ENCODE measurements at places on chromosomes 7 and 10.

DNA sequence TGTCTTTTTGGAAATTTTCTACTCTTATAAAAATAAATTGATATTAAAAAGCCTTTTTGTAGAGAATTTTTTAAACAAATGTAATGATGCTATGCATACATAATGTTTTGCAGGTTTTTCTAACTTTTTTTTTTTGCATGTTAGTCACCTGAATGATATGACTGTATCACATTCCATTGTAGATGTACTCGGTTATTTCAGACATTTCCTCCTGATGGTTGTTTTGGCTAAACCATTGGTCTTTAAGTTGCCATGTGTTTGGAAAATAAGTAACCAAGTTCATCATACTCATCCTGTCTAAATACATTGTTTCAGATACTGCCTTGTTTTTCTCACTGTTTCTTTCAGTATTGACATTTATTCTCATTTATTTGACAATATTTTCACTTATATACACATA is 25.8 kb downstream of the NHLRC2 start:
- no peak for DNase-seq

GRCh38 chr7:43658718-43659548 is 70.4 kb downstream of the COA1 start:
- DNase-seq: no peak

DNA sequence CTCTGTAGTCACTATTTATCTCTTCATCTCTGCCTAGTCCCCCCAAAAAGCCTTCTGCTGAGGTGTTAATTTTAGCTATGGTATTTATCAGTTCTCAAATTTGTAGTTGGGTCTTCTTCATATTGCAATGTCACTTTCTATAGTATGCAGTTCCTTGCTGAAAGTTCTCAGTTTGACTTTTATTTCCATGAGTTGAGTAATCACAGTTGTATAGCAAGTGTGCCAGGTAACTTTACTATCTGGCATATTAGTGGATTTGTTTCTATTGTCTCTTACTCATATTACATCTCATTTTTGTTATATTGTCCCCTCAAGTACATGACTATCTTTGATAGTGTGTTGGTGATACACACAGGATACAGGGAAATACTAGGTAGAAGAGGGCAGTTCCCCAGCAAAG is 152.8 kb downstream of the CUBN start:
- no peak for DNase-seq

DNA sequence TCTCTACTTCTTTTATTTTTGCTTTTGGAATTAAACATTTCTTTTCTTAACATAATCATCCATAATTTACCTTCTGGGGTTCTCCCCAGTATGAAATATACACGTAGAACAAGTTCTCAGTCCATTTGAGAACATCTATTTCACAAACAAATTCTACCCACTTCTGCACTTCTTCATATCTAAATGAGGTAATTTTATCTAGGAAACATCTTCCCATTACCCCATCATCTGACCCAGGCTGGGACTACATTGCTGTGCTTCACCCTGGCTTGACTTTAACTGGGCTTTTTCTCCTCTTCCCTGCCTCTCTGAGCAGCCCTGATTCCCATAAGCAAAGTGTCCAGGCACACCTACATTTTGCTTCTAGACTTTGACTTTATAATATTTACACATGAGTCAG is 43.3 kb upstream of the AMPH start:
- DNase-seq: no peak

DNA sequence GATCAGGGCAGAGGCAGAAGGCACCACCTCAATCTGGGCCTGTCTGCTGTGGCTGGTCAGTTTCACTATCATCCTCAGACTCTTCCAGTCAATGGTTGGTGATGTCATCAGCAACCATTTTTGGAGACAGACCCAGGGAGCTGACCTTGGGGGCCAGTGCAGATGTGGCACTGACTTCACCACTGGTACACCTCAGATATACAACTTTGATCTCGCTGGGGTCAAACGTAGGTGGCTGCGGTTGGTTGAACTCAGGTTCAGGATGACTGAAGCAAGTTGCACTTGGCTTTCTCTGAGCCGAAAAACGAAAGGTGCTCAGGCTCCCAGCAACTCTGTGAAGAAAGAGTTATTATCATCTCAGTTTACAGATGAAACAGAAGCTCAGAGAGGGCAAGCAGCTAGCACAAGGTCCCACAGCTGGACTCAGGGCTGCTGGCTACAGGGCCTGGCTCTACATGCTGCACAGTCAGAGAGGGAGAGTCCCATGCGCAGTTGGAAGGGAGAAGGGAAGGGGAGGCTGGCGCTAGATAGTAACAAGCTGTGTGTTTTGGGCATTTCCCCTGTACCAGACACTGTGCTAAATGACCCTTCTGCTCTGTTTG is 27.2 kb downstream of the ANKRD16 start:
- no peak for DNase-seq

- DNase-seq: no peak
Measured at GRCh38 chr7:12067156-12067831, 143.8 kb upstream of the TMEM106B start.

GRCh38 chr7:117229350-117229749 is 93.5 kb downstream of the WNT2 start:
- DNase-seq: no peak

- DNase-seq: no peak
Measured at GRCh38 chr10:11846542-11846941, 23.4 kb downstream of the PROSER2 start.

- DNase-seq: no peak
Measured at GRCh38 chr10:98425511-98426352, 10.8 kb upstream of the PYROXD2 start.

DNA sequence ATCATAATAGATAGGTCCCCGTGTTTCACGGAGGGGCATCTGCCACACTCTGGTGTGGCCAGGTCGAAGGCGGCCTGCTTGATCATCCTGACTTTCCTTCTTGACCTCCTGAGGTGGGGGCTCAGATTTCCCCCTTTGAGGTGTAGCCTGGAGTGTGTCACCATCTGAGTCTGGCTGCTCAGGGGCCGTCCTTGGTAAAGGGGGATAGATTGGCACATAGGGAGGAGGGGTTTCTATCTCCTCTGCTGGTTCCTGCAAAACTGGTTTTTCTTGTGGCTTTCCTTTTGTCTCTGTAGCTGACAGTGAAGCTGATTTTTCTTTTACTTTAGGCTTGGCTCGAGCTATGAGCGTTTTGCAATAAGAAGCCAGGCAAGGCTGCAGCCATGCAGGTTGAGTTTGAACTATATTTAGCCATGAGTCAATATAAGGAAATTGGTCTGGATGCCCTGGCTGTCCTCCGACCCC is 7.1 kb upstream of the ZNF117 start:
- DNase-seq: no peak

DNA sequence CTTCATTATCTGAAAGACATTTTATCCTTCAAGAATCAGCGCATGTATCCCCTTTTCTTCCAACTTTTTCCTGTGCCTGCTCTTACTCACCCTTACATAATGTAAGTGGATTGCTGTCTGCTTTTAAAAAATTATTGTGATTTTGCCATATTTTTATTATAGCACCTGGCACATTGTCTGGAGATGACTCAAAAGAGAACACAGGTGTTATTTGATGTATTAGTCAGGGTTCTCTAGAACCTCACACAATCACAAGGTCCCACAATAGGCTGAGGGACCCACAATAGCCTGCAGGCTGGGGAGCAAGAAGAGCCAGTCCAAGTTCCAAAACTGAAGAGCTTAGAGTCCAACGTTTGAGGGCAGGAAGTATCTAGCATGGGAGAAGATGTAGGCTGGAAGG is 390.0 kb downstream of the EXOC4 start:
- DNase-seq: no peak

- DNase-seq: no peak
Measured at GRCh38 chr7:80385508-80385907, 126.4 kb downstream of the GNAT3 start.

DNA sequence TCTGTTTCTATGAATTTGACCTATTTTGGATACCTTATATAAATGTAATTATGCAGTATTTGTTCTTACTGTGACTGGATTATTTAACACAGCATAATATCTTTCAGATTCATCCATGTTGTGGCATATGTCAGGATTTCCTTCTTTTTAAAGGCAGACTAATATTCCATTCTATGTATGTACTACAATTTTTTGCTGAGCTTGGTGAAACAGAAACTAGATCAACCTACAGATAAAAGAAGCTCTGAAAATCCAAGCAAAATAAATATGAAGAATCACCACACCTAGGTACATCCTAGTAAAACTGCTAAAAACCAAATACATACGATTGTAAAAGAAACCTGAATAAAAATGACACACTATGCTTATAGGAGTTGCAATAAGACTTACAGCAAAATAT is 300.5 kb downstream of the HTR7 start:
- no peak for DNase-seq

GRCh38 chr7:37421861-37422500 is 26.7 kb downstream of the ELMO1 start:
- no peak for DNase-seq

GRCh38 chr10:77626266-77626935 is 11.2 kb downstream of the KCNMA1 start:
- DNase-seq: no peak

GRCh38 chr10:26573674-26574073 is 123.8 kb upstream of the PDSS1 start:
- DNase-seq: no peak

- no peak for DNase-seq
Measured at GRCh38 chr7:47046949-47047348, 535.0 kb downstream of the TNS3 start.

DNA sequence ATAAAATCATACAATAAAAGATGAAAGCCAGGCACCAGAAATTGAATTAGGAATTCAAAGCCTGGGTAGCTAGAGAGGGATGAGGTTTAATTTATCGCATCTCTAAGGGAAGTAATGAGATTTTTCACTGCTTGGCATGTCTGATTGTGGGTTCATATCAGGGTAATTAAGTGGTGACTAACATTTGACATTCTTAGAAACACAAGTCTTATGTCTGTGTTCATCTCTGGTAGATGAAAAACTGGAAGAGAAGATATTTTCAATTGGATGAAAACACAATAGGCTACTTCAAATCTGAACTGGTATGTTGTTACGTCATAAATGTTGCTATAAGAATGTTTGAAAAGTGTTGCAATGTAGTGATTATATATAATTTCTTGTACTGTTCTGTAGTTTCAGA is 36.8 kb upstream of the ARMS2 start:
- DNase-seq: no peak

GRCh38 chr7:887488-887820 is 11.1 kb downstream of the GET4 start:
- DNase-seq: no peak

- no peak for DNase-seq
Measured at GRCh38 chr10:506451-507354, 182.8 kb downstream of the DIP2C start.

DNA sequence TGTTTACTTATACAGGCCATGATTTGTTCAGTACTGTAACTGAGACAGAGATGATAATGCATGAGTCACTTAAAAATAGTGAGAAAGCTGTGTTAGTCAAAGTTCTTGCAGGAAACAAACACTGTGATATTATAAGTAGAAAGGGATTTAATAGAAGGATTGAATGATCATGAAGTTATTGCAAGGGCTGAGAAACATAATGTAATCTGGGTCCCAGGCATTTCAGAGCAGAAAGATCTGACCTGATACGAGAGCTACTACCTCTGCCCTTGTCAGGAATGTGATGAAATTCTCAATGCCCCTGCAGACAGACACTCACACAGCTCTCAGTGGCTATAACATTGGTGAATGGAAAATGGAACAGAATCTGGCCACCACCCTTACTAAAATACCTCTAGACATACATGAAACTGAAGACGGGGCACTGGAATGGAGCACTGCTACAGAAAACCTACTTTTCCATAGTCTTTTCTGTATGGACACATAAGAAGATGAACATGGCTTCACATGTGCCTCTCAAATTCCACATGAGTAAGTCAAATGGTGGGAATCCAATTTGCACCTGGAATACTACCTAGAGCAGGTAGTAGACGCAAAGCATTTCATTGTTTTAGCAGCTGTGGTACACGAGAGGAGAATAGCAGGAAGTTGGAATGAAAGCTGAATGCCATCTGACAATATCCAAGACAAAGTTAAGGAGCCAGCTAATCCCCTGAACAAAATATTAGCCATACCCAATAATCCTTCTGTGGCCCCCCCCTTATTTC is 19.1 kb upstream of the VWDE start:
- no peak for DNase-seq

DNA sequence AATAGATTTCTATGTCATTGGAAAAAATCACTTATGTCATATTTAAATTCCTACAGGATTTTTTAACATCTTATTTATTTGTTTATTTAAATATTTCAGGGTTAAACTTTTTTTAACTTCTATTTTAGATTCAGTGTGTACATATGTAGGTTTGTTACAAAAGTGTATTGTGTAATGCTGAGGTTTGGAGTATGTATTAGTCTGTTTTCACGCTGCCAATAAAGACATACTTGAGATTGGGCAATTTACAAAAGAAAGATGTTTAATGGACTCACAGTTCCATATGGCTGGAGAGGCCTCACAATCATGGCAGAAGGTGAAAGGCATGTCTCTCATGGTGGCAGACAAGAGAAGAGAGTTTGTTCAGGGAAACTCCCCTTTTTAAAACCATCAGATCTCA is 65.4 kb downstream of the MGAM2 start:
- no peak for DNase-seq

DNA sequence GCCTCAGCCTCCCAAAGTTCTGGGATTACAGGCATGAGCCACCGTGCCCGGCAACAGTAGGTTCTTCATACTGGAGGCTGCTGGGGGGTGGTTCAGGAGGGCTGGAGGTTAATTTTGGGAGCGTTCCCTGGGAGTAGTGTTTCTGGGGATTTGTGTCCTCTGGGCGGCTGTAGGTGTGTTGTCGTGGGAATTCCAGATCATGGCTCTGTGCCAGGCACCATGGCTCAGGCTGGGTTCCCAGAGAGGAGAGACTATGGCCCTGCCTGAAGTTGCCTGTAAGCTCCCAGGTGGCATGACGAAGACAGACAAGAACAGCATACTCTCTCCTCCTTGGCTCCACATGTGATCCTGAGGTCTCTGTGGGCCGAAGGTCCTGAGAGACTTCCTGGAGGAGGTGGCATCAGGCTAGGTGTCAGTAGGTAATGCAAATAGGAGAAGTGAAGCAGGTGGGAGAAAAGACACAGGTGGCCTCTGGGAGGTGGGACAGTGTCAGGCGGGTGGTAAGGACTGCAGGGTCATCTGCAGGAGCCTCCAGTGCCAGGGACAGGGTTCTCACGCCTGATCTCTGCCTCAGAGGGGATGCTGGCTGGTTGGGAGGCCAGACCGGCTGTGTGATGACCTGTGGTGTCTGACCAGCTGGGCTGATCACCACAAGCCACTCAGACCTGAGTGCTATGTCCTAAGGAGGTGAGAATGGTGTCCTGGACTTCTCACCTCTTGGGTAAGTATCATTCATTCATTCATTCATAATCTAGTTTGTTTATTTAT is 18.7 kb downstream of the CLIP2 start:
- DNase-seq: no peak

GRCh38 chr10:13956826-13957225 is 370.1 kb downstream of the PRPF18 start:
- DNase-seq: no peak

DNA sequence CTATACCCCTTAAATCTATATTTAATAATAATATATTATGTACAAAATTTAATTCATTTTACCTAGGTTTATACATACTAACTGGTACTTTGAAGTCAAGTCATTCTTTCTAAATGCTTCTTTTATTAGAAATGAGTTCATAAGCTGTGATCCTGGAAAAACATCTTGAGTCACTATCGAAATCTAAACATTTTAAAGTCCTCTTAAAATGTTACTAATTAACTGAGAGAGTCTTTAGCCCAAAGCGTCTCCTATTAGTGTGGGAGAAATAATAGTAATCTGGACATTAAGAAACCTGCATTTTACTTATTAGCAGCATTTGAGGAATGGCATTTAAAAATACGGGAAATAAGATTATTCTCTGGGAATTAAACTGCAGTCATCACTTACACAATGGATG is 142.7 kb downstream of the CTNNA3 start:
- no peak for DNase-seq

Data from T-helper 1 cell (primary cell).